ENCODE measurements at places on chromosomes 1 and 21. TPM values are rescaled to one million over a fixed set of nuclear protein-coding genes. Genes with fewer than 3 reads are reported as not detected.
A peak's percentile ranks its signal among the peaks of the same experiment; 100 is the strongest.

GRCh38 chr1:28927266-28927647 is 12.9 kb downstream of the EPB41 start:
- no peak for ATAC-seq

GRCh38 chr1:20896826-20897225 is 109.7 kb upstream of the HP1BP3 start:
- ATAC-seq: no peak

DNA sequence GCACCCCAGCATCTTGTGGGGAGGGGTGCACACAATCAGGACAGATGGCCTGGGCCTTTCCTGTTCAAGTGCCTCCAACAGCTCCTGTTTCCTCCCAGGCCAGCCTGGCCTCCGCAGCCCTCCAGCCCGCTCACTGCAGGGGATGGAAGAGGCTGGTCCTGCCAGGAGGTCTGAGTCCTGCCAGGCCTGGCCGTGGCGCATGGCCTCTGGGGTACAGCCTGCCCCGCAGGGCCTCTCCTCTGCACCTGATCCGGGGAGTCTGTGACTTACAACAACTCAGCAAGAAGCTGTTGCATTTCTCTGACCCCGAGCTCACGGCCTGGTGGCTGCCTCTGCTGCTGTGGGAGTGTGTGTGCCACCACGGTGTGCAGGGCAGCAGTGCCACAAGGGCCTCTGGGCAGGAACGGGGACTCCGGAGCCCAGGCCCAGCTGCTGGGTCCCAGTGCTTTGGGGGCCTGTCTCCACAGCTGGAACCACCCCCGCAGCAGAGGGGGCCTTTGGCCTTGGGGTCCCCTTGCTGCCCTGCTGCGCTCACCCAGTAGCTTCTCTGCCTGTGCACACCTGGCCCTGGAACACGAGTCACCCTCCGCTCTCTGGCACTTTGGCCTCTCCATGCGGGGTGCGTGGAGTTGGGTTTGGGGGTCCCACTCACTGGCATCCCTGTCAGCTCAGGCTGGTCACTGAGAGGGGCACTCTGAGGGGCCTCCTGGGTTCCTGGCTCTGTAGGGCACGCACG is 17.4 kb upstream of the LRRC3 start:
- ATAC-seq: no peak

DNA sequence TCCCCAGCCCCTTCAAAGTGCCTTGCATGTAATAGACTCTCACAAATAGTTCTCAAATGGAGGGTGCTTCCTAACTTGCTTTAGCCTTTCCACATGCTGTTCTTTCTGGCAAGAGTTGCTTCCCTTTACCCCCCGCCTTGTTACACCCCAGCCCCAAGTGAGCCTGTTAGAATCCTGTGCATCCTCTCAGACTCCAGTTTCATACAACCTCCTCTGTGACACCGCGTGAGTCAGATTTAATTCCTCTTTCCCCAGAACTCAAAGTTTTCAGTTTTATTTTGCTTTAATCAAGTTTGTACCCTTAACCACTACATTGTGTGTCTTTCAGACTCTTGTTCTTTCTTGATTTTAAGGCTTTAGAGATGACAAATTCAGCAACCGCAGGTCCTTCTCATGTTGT is 234.5 kb upstream of the HOOK1 start:
- ATAC-seq: no peak

DNA sequence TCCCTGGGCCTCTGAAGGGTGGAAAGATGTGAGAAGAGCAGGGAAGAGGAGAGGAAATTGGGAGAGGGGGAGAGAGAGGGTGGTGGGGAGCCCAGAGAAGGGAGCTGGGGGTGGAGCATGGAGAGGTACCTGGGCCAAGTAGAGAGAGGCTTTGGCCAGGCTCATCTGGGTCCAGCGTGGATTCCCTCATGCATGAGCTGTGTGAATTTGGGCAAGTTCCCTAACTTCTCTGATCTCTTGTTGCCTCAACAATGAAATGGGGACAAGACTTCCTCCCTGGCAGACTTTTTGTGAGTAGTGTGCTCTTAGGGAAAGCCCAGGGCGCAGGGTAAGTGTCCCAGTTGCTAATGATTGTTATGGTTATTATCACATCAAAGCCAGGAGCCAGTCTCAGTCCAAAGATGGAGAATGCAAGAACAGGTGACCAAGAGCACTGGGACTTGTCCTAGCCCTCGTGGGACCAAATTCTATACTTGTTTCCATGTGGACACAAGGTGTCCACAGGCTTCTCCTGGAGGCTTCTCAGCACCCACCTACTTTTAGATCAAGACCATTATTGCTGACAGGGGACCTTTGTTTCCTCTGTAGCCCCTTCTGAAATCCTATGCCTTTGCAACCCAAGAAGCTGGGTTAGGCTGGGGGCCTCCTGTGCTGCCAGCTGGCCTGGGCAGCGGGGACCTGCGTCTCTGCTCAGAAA is 13.9 kb downstream of the IL6R start:
- ATAC-seq: no peak

- ATAC-seq: no peak
Observed at GRCh38 chr1:71116729-71117128, 35.9 kb upstream of the ZRANB2 start.

GRCh38 chr1:115224636-115225035 is 113.4 kb downstream of the NGF start:
- no peak for ATAC-seq

- ATAC-seq: no peak
Observed at GRCh38 chr1:53532912-53533311, 73.7 kb downstream of the DMRTB1 start.

GRCh38 chr1:95089650-95090287 is 17.0 kb upstream of the ALG14 start:
- ATAC-seq: no peak

- no peak for ATAC-seq
Observed at GRCh38 chr1:109628540-109629321, 9.1 kb downstream of the AMPD2 start.

DNA sequence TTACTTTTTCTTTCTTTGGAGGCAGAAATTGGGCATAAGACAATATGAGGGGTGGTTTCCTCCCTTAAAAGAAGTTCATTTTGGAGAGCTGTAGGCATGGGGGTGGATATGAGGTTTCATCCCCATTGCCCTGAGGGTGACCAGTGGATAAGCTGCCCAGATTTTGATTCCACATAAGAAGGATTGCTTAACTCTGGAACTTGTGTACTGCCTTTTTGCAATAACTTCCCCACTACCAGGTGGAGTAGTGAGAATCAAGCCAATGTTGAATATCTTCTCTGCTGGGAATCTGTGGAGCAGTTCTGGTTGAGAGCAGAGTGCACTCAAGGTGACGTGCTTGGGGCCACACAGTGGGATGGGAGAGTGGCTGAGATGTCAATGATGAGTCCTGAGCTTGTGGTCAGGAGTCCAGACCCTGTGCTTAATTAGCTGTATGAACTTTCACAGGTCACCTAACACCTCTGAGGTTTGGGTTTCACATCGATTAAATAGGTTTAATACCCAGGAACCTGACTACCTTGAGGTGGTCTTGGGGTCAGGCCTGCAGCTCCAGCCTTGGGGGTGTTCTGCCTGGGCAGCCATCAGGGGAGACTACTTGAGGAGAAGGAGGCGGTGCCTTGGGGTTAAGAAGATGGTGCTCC is 152.9 kb downstream of the FCRL5 start:
- no peak for ATAC-seq

- ATAC-seq: no peak
Observed at GRCh38 chr1:231591466-231591865, 35.1 kb upstream of the DISC1 start.

DNA sequence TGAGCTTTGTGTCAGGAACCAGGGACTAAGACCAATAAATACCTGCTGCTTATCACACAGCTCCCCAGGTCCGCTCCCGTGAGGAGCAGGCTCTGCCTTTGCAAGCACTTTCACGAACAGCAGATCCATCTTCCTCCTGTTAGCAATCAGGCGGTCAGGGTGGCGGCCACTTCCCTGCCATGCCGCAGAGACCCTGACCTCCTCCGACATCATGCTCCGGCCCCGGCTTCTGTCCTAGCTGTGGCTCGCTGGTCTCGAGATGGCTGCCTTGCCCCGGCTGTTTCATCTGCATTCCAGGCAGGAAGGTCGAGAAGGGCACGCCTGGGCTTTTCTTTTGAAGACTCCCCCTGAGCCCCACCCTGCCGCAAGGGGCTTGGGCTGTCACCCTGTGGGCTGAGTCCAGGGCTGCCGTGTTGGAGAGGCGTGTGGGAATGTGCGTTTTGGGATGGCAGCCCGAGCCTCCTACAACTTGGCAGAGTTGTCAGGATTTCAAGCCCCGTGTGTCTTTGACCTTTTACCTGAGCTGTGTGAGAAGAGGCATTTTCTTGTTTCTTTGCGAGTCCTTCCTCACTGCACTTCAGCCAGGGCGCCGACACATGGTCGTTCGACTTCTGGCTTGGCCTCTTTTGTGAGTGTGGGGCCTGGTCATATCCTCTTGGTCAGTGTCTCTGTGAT is 59.5 kb downstream of the AGPAT3 start:
- ATAC-seq: no peak

GRCh38 chr1:191174298-191174697 is 696.6 kb upstream of the BRINP3 start:
- ATAC-seq: no peak

GRCh38 chr1:201689647-201690046 is 139.3 kb upstream of the IPO9 start:
- ATAC-seq: no peak

DNA sequence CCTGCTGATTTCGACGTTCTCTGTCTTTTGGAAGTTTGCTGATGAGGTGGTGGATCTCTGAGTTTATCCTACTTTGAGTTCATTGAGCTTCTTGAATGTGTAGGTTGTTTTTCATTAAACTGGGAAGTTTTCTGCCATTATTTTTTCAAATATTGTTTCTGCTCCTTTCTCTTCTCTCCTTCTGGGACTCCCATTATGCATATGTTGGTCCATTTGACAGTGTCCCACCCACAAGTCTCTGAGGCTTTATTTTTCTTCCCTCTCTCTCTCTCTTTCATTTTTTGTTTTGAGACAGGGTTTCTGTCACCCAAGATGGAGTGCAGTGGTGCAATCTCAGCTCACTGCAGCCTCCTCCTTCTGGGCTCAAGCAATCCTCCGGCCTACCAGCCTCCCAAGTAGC is 11.7 kb downstream of the TNFRSF18 start:
- ATAC-seq: no peak

GRCh38 chr1:235018161-235018560 is 110.5 kb downstream of the TOMM20 start:
- ATAC-seq: no peak

DNA sequence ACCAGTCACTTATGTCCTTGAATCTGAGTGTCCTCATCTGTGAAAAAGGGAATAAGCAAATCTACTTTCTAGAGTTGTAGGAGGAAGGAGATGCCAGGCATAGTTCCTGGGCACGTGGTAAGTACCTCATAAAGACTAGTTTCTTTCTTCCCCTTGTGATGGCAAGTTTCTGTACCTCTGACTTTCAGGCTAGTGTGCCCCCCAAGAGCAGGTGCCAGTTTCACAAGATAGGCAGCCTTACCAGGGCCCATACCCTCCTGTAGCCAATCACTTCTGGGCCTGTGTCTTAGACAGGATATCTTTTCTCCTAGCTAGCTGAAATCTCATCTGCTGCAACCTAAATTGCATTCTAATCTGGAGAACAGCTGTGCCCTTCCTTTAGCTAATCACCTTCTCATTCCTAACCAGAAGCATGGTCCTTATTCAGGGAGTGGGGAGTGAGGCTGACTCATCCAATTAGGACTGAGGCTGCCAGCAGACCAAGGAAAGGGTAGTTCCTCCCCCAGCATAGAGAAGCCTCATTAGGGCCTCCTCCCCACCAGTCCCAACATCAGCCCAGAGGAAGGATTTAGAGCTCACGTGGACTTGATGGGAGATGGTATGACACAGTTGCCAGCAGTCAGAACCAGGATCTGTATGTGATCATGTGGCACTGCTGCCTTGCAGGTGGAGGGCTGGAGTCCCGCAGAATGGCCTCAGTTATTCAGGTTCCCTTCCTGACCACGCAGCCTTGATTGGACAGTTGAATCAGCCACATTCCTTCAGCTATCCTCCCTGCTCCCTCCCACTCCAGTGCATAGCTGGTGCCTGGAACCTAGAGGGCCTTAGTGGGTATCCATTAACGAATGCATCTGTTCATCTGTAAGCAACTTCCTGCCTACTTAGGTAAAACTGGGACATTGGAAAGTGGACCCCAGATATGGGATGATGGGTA is 7.9 kb downstream of the KLHDC8A start:
- ATAC-seq: no peak

- no peak for ATAC-seq
Observed at GRCh38 chr1:4085546-4085945, 185.5 kb upstream of the C1orf174 start.

GRCh38 chr1:203652724-203653461 is 26.3 kb downstream of the ATP2B4 start:
- ATAC-seq: no peak

DNA sequence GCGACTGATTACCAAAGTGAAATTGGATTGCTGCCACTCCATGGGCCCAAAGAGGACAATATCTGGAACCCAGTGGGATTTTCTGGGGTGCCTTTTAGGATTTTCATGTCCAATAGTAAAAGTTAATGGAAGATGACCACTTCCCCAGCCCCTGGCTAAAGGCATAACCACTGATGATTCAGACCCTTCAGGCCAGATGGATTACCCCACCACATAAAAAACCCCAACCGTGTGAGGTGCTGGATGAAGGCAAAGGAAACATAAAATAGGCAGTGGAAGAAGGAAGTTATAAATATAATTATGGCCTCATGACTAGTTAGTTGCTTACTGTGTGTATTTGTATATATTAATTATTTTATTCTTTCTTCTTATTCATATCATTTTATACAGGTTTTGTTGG is 40.2 kb upstream of the IL10 start:
- no peak for ATAC-seq

DNA sequence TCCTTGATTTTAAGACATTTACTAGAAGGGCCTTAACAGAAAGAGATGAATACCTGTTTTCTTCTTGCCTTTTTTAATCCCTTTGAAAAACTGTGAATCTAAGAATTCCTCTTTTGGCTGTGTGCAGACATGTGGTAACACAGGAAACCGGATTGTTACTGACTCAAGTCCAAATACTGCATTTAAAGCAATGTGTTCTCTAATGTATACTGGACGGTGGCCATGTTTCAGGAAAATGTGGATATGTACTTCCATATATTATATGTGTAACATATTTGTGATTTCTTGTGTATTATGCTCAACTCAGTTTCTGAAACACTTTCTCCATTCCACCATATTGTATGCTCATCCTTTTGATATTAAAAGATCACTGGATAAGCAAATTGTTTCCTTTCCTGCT is 185.1 kb downstream of the LRRC7 start:
- no peak for ATAC-seq

- ATAC-seq: no peak
Observed at GRCh38 chr1:44025816-44026215, 5.4 kb downstream of the SLC6A9 start.

GRCh38 chr1:92934395-92935378 is 26.6 kb downstream of the DIPK1A start:
- ATAC-seq: peak; percentile 58

The TMEM63A gene
- total RNA-seq: 10.9 TPM

The GPA33 gene
- total RNA-seq: not detected

The KCNN3 gene
- 1.8 TPM for total RNA-seq

The ZNF648 gene
- not detected for total RNA-seq

The ADAMTSL4 gene
- total RNA-seq: 29.6 TPM

The CASQ1 gene
- 1.5 TPM for total RNA-seq

The SYNC gene
- 132 TPM for total RNA-seq

The GPR161 gene
- 18.2 TPM for total RNA-seq

The MCOLN2 gene
- total RNA-seq: 0.45 TPM

The VSIG8 gene
- not detected for total RNA-seq

The GPR37L1 gene
- 0.27 TPM for total RNA-seq

The CD1B gene
- total RNA-seq: not detected

The RXRG gene
- 2.7 TPM for total RNA-seq

The DENND2C gene
- total RNA-seq: 2.9 TPM

The EFHD2 gene
- 26.3 TPM for total RNA-seq

The GBP3 gene
- total RNA-seq: 15.1 TPM

Measured in gastroesophageal sphincter (tissue), 4 donors.